ENCODE measurements at places on chromosomes 2 and 18.

DNA sequence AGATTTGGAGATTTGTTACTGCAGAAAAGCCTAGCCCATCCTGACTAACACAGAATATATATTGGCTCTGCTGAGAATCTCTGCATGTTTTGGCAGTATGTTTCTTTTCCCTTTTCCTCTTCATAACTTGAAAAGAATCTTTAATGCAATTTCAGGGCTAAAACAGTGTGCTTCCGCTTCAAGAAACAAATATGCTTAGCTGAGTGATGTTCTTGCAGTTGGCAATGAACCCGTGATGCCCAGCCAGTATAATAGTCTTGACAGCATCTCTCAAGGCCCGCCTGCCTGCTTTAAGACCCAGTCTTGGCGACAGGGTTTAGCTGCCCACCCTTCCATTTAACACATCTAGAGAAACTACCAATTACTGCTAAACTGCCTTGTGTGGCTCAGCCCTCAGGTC is 184.5 kb downstream of the INO80D start:
- DNase-seq: no peak

DNA sequence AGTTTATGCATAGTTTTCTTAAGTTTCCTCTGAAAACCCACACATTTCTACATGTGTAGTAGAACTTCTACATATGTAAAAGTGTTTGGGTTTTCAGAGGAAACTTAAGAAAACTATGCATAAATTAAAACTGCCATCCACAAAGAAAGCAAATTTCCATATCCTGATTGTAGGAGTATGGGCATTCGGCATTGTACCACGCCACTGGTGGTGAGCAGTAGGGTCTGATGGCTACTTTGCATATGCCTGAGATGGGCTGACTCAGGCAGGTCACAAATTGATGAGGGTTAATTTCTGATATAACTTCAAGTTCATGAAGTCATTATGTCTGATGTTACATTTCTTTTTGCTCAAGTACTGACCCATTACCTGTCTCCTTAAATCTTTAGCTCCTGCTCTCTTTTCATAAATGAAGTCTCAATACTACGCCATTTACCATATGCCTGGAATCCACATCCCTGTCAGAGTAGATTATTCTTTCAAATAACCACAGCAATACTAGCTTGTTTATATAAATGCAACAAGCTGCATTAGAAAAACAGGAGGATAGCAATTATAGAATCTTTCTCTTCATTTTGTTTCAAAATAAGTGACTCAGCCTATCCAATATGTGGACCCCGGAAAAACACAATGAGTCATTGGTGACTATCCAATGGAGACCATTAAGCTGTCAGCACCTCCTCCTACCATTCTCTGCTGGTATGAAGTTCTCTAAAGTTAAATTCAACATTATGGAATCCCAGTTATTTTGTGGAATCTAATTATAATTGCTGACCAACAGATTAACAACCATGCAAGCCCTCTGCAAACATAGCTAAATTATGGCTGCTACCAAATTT is 355.2 kb upstream of the UBE2E3 start:
- no peak for DNase-seq

GRCh38 chr18:11994703-11995444 is 13.6 kb downstream of the IMPA2 start:
- DNase-seq: no peak

DNA sequence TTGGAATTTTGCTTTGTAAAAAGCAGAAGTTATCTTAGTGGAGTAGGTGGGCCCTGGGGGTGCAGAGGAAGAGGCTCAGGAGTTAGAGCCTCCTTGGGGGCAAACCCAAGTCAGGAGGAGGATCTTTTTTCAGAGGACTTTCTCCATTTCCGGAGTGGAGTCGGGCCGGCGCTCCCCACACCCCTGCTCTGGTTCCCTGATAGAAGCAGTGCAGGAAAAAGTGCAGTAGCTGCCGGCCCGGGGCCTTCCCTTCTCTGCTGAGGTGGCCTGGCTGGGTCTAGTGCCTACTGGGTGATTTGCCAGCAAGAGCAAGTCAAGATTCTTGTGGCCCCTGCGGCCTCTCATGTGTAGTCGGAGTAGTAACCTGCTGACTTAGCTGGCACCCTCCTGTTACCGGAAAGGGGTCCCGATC is 124.2 kb upstream of the HS6ST1 start:
- no peak for DNase-seq

DNA sequence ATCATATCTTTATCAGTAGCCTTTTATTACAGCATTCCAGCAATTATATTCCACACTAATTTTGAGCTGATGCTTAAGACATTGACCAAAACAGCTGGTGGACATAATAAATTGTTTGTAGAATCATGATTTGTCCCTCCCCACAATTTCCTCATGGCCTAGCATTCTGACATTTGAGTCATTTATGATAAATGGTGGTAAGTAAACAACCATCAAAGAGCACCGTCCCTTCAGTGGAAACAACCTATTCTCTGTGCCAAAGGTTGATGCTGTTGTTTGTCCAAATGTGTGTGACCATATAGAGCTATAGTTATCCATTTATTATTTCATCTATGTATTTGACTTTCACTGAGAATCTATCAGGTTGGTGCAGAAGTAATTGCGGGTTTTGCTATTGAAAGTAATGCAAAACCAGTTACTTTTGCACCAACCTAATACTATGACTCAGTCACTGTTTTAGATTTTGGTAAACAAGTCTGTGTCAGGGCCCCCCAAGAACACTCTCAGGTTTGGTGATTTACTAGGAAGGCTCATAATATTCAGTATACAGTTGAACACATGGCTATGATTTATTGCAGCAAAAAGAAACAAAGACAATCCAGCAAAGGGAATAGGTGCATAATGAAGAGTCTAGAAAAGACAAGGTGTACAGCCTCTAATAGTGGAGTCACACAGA is 608.7 kb upstream of the REG3G start:
- DNase-seq: no peak

DNA sequence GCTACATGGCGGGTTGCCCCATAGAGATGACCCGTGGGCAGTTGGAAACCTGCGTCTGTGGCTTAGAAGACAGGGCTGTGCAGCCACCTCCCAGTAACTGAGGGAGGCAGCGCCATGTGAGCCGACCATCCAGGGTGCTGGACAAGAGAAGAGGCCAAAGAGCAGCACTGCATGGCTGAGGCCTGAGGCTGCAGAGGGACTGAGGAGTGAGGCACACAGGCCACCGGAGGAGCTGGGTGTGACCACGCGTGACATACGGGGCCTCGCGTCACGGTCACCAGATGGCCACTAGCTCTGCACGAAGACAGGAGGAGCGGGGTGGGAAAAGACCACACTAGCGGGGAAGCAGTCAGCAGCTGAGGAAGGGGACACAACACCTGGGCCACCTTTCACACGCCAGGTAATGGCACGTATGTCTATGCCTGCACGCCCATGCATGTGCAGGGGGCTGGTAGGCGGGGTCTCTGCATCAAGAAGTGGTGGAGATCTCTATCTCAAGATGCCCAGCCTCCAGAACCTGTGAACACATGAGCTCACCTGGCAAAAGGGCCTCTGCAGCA is 61.4 kb downstream of the NDUFA10 start:
- no peak for DNase-seq

DNA sequence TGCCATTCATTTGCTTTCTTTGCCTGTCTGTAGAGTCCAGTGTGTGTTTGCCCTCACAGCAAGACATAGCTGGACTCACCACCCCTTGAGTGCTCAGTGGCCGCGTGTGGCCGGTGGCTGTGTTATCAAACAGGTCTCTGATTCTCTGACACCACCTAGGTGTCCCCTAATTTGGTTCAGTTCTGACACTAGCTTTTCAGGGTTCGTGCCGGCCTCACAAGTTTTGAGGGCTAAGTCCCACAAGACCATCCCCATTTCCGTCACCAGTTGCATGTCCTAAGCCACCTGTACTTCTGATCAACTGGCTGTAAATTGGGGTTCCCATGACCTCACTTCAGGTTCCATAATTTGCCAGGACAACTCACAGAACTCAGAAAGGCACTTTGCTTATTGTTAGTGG is 23.5 kb downstream of the NCK2 start:
- DNase-seq: no peak

GRCh38 chr2:213080969-213081617 is 70.3 kb downstream of the IKZF2 start:
- no peak for DNase-seq

DNA sequence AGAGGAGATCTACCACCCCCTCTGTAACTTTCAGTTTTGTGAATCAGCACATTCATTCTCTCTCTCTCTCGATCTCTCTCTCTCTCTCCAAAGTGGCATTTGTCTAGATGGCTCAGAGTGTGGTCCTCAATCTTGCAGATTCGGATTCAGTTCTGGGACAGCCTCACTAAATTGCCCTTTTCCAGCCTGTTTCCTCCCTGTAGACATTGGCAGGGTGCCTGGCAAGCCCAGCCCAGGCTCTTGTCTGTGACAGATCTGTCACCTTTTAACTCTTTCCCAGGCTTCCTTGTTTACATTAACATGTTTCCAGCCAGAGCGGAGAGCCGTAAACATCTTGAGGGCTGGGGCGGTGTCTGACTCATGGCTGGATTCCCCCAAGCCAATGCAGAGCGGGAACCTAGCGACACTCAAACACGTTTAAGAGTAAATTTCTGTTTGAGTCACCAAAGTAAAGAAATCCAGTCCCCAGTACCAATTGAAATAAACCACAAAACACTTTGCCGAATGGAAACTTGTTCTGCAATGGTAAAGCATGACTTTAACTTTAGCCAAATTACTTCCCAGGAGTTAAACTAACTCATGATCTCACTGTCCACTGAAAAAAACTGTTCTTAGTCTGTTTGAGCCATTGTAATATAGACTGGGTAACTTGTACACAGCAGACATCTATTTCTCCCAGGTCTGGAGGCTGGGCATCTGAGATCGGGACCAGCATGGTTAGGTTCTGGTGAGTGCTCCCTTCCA is 6.6 kb upstream of the CYP27C1 start:
- DNase-seq: no peak

DNA sequence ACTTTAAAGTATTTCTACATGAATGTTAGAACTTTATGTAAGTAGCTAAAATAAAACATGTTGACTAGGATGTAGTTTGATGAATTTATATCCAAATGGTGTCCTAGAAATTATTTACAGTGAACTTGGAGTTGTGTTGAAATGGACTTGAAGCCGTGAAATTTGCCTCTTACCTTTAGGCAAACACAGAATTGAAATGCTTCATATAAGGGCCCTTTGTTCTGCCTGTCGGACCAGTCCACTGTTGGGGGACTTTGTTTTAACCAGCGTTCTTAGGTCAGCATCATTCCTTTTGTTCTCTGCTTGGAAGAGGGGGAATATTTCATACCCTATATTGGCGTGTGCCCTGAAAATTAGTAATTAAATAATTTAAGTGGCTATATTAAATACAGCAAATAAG is 18.3 kb downstream of the RAB12 start:
- no peak for DNase-seq

DNA sequence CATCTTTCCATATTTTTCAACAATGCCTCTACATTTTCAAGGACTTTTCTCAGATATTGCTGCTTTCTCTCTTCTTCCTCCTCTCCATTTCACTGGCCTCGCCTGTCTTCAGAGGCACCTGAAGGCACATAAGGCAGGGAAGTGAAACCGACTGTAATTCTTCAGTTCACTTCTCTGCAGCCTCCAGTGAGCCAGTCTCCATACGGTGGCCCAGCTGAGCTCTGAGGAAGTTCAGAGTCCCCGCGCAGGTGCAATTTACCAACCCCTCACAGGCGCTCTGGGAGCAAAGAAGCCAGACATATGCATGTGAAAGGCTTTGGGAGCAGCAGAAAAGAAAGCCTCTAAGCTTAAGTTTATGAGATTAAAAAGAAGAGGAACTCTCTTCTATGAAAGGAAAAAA is 12.4 kb downstream of the KLHL14 start:
- DNase-seq: no peak

DNA sequence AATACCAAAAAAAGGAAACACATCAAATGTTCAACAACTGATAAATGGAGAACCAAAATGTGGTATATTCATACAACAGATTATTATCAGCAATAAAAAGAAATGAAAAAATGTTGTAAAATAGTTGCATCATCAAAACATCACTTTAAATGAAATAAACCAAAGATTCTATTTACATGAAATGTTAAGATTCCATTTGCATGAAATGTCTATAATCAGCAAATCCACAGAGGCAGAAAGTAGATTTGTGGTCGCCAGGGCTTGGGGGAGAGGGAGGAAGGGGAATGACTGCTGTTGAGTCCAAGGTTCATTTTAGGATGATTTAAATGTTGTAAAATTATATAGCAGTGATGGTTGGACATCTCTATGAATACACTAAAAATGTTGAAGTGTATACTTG is 181.9 kb downstream of the RTP5 start:
- no peak for DNase-seq

DNA sequence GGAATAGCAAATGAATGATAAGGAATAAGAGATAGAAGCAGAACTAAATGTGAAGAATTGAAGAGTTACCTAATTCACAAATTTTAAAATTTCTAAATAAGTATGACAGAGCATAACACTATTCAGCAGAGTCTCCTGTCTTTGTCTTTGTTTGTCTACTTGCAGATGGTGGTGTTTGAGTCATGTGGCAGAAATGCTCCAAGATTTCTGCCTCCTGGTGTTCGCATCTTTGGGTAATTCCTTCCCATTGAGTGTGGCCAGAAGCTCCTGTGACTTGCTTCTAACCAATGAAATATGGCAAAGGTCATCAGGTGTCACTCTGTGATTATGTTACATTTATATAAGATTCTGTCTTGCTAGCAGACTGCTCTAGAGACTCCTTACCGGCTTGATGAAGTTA is 45.6 kb upstream of the GALNT3 start:
- DNase-seq: no peak

- DNase-seq: no peak
Observed at GRCh38 chr2:3406501-3406900, 27.0 kb downstream of the TRAPPC12 start.

GRCh38 chr2:111173338-111173737 is 52.6 kb downstream of the BCL2L11 start:
- DNase-seq: no peak

DNA sequence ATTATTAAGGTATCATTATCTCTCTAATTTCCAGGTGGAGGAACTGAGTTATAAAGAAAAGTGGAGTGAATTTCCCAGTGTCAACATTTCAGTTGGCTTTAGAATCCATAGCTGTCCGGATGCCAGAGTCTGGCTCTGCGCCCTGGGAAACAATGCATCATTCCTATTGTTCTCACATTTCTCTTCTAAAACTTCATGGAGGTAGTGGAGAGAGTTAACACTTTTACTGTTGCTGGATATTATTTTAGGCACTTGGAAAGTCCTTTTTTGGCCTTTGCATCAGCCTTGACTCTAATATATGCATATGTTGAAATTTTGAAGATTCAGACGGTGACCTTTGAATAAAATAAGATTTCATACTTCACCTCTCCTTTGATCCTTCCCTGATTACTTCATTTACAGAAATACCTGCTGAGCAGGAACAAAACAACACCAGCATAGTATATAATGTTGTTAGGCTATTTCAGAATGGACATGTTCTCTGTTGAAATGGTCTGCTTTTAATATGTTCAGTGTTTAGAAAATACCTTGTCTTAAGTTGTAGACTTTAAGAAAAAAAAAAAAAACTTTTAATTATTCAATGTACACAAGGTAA is 148.8 kb downstream of the EPHA4 start:
- DNase-seq: no peak

- no peak for DNase-seq
Observed at GRCh38 chr2:24363301-24363700, 3.0 kb upstream of the ITSN2 start.

- no peak for DNase-seq
Observed at GRCh38 chr2:2183717-2184116, 147.4 kb downstream of the MYT1L start.

Measured in stimulated activated CD4-positive, alpha-beta T cell treated with anti-CD3 and anti-CD28 coated beads, TNF-alpha, amount 100 ng/mL, for 4 hours (primary cell).